AG04449 (cell line): ENCODE measurements at places on chromosomes 4 and X.

GRCh38 chr4:2436301-2436700 lies 17.5 kb downstream of the CFAP99 start:
- DNase-seq: no peak

GRCh38 chr4:7516773-7517144 lies 82.0 kb upstream of the PSAPL1 start:
- no peak for DNase-seq

DNA sequence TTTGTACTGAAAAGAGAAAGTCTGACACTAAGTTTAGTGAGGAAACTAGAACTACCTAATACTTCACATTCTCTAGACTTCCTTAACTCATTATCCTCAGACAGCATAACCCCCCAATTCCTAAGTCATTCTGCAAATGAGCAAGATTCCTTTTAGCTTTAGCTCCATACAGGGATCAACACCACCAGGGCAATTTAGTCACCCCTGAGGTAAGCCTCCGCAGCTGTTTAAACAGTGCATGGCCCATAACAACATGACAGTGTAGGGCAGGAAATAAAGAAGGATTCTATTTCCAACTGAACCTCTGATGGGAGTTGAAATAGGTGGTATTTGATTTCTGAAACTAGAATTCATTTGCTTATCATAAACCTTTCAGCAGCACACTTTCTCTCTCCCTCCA lies 112.8 kb upstream of the DKK2 start:
- DNase-seq: no peak

GRCh38 chr4:2787230-2788100 lies 5.4 kb upstream of the SH3BP2 start:
- DNase-seq: no peak

- no peak for DNase-seq
Observed at GRCh38 chr4:127501103-127501502, 131.7 kb upstream of the INTU start.

- no peak for DNase-seq
Observed at GRCh38 chr4:112889199-112889598, 160.3 kb upstream of the ANK2 start.

DNA sequence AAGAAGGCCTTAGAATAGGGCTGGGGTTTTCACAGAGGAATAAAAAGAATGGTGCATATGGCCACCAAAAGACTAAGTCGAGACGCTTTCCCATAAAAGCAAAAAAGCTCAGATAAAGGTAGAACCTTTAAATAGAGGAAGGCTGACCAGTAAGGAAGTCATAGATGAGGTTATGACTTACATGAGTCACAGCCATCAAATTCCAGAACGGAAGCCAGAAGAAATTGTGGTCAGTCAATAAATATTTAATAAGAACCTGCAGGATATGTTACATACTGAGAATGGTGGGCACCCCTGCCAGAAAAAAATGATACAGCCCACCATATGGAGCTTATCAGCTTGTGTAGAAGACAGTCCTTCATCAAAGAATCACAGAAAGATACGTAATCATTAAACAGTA lies 120.1 kb downstream of the MANBA start:
- DNase-seq: no peak

- no peak for DNase-seq
Observed at GRCh38 chr4:139987502-139987850, 166.5 kb downstream of the MAML3 start.

DNA sequence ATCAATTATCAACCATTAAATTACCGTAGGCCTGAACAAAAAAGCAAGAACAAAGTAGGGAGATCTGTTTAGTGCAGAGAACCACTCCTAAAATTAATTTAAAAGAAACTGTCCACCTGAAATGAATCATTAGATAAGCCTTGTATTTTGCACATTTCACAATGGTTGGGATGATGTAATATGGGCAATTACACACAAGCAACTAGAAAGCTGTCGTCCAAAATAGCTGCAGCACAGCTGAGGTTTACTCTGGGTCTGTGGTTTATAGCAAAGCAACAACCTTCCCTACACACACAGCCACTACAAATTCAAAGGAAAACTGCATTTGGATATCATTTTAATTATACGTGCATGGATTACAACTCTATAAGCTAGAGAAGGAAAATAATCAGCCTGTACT lies 28.5 kb downstream of the PCDH19 start:
- DNase-seq: no peak

GRCh38 chr4:151291485-151291884 lies 14.5 kb downstream of the PRSS48 start:
- no peak for DNase-seq

DNA sequence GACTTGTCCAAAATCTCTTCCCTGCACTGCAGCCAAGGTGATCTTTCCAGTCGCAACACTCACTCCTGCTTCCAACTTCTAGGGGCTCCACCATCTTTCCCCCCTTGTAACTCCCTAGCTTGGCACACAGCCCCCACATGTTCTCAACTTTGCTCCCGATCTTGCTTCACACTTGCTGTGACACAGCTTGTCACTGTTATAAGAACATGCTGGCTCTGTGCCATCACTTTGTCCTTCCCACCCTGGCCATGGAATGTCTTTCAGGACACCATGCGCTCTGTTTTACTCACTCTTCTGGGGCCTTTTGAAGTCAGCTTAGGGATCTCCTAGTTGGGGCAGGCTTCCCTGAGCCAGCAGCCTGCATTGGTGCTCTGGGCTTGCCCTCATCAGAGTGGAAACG lies 2.5 kb downstream of the NSDHL start:
- DNase-seq: no peak

- DNase-seq: no peak
Observed at GRCh38 chr4:7326693-7327340, 107.9 kb downstream of the PSAPL1 start.

DNA sequence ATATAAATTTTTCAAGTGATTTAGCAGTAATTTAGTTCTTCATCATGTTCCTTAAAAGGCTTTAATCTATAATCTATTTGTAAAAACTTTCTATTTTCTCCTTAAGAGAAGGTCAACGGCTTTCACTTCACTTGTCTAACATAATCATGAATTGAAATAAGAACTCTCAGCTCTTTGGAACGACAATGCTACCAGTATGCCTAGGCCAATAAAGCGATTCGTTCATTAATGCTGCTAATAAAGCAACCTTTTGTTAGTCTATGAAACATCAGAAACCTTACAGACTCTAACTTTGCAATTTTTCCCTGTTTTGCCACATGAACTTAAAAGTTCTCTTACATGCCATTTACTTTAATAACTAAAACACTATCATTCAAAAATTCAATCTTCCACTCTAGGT lies 47.6 kb downstream of the FBXW7 start:
- no peak for DNase-seq

DNA sequence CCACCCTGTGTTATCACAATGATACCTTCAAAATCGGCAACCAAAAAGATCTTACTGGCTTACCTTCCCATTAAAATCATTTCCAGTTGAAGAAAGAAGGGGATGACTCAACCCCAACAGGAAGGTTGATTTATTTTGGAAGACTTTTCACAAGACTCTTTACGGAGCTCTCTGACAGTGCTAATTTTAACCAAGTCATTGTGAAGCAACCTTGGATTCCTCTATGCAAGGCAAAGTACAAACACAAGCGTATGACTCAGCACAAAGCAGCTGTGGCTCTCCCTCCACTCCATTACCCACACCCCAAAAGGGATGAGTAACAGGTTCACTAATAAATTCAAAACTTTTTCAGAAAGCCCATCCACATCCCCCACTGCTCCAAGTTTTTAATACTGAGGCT lies 213.8 kb upstream of the FGF13 start:
- no peak for DNase-seq

DNA sequence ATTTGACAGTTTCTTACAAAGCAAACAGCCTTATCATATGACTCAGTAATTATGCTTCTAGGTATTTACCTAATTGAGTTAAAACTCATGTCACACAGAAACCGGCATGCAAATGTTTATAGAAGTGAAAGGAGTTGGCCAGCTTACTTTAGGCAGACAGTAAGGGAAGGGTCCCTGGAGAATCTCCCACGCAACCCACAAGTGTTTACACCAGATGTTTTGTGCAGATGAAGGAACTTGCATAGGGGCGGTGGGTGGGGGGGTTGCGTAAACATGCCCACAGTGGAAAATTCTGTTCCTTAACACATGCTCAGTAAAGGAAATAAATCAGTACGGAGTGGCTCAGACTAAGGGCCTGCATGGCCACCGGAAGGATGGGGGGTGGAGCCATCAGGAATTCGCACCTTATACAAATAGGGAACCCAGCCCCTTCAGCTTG lies 330.5 kb upstream of the AADAT start:
- peak; percentile 17 for DNase-seq

DNA sequence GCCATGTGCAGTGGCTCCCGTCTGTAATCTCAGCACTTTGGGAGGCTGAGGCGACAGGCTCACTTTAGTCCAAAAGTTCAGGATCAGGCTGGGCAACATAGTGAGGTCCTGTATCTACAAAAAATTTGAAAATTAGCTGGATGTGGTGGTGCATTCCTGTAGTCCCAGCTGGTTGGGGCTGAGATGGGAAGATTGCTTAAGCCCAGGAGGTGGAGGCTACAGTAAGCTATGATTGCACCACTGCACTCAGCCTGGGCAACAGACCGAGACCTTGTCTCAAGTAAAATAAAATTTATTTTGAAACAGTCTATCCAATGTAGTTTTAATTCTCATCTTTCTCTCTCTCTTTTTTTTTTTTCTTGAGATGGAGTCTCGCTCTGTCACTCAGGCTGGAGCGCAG lies 21.1 kb downstream of the RBM10 start:
- DNase-seq: no peak

DNA sequence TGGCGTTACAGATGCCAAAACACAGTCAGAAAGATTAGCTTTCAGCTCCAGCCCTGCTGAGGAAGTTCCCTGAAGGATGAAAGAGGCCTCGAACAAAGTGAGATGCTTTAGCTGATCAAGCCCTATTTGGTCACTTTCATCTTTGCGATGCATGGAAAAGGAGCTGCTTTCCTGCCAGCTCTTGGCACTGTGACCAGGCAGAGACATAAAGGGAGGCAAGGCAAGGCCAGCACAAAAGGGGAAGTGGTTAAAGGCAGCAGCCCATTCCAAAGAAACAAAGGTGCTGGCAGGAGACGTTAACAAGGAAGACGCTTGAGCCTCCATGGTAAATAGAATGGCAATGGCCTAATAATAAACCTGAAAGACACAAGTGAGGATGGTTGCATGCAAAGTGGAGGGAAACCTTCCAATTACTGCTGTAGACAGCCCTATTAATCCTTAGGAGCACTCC lies 617.1 kb upstream of the INTU start:
- DNase-seq: no peak

- DNase-seq: no peak
Observed at GRCh38 chrX:9880870-9881269, 86.3 kb upstream of the CLDN34 start.

DNA sequence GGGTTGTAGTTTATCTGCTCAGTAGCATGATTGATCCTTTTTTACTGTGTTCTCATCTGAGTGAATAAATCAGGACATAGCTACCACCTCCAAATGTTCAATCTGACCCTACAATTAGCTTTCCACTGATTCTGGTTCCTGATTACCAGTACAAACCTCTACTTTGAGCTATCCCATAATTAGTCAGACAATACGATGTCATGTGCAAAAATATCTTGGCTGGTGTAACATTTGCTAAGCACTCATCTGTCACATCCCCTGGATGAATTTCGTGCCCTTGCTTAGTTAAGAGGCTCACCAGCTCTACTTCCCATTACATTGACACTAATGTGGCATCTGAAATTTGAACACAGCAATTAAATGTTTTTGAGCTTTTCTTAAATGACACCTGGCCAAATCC lies 1101.0 kb upstream of the PCDH7 start:
- no peak for DNase-seq

- DNase-seq: no peak
Observed at GRCh38 chrX:84168095-84168494, 19.9 kb downstream of the RPS6KA6 start.

GRCh38 chrX:124548571-124548970 lies 202.2 kb downstream of the SH2D1A start:
- DNase-seq: no peak

GRCh38 chr4:180059216-180059881 lies 2183.9 kb upstream of the TENM3 start:
- DNase-seq: no peak

DNA sequence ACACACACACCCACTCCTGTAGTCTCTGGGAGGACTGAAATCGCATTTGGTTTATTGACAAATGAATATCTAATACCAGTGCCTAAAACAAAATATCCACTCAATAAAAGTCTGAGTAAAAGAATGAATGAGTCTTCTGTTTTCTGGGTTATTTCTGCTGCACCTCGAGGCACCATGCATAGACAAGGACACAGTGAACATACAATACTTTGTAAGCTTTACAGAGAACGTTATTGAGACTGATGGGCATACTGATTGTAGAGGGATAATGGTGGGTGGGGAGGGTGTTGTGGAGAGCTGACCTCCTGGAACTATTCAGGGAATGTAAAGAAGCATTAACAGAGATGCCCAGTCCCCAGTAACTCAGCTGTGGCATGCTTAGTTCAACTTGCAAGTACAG lies 14.1 kb upstream of the KCNIP4 start:
- no peak for DNase-seq

- no peak for DNase-seq
Observed at GRCh38 chr4:31324814-31325213, 604.6 kb downstream of the PCDH7 start.

DNA sequence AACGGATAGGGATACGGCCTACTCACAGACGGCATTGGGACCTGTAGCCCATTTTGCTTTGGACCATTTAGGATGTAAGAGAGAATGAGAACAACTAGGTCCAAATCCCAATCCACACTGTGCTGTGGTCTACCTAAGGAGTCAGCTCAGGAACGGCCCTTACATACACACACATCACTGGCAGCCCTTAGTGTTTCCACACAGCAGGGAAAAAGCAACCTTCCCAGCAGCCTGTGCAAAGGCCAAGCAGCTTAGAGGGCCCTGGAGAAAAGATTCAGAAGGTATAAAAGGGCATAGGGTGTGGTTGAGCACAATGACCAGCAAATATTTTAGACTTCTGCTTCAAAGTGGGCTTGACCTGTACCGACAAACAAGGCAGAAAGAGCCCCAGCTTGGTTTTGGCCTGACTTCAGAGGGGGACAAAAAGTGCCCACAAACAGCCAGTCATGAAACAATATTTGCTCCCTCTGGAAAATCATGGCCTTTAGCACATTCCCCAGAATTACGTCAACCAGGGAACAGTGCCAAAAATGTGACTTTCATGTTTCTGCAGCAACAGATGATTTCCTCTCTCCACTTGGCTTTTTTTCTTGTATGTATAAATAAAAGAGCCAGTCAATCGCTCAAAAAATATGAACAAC lies 359.5 kb upstream of the FGF16 start:
- no peak for DNase-seq
